ENCODE measurements at places on chromosomes 12 and 14. TPM values are rescaled to one million over a fixed set of nuclear protein-coding genes. Genes with fewer than 3 reads are reported as not detected.

Gene OR6C2
- not detected for total RNA-seq

Gene TAS2R31
- 2.3 TPM for total RNA-seq

Gene DBX2
- total RNA-seq: not detected

Gene DCN
- not detected for total RNA-seq

Gene TEX52
- not detected for total RNA-seq

Gene ZC3H10
- total RNA-seq: 2.7 TPM

Gene ANG
- 5.6 TPM for total RNA-seq

Gene OR11H6
- not detected for total RNA-seq

Gene TDRD9
- 0.76 TPM for total RNA-seq

Gene GPR84
- total RNA-seq: not detected

Gene SSPN
- total RNA-seq: 0.39 TPM

Gene ZNF891
- 0.51 TPM for total RNA-seq

Gene ADAM20
- 0.13 TPM for total RNA-seq

Gene KRT8
- 10.4 TPM for total RNA-seq

Gene ADSS1
- total RNA-seq: 0.77 TPM

Gene SLC35E3
- 5.3 TPM for total RNA-seq

Gene KRT78
- not detected for total RNA-seq

Gene PLXNC1
- total RNA-seq: 0.13 TPM

Gene NOS1
- under 0.01 TPM for total RNA-seq

Gene PSMC1
- 84.2 TPM for total RNA-seq

Gene RITA1
- total RNA-seq: 21.4 TPM

Gene KRT6A
- not detected for total RNA-seq

Gene C12orf60
- 0.63 TPM for total RNA-seq

Gene B4GALNT1
- 0.13 TPM for total RNA-seq

Gene NANOG
- not detected for total RNA-seq

Gene OTX2
- not detected for total RNA-seq

Gene P2RX7
- total RNA-seq: 3.9 TPM

Gene SYNDIG1L
- total RNA-seq: not detected

Gene KLRC2
- total RNA-seq: not detected

Gene SYNJ2BP
- 18.2 TPM for total RNA-seq

Gene PIWIL1
- total RNA-seq: not detected

Gene SLC24A4
- total RNA-seq: under 0.01 TPM

Gene SLC41A2
- 5.7 TPM for total RNA-seq

Gene INHBE
- total RNA-seq: not detected

Gene DPF3
- 0.38 TPM for total RNA-seq

Gene TPH2
- total RNA-seq: not detected

Gene HOXC5
- not detected for total RNA-seq

Gene LGR5
- total RNA-seq: not detected

Gene OTOGL
- total RNA-seq: 0.26 TPM

Gene RIMBP2
- total RNA-seq: not detected

Gene ZNF605
- total RNA-seq: 3.8 TPM

Gene LIN7A
- 0.13 TPM for total RNA-seq

Gene FLVCR2
- total RNA-seq: 1.8 TPM

Gene AEBP2
- total RNA-seq: 30.2 TPM

Gene ITGB7
- not detected for total RNA-seq

Gene KICS2
- 3.7 TPM for total RNA-seq

Measured in dermis microvascular lymphatic vessel endothelial cell (primary cell).